PC-9 (cell line): ENCODE measurements at places on chromosomes 7 and 10. TPM values are rescaled to one million over a fixed set of nuclear protein-coding genes. Genes with fewer than 3 reads are reported as not detected.

The RBP3 gene
- not detected in 2 replicates for total RNA-seq

GRCh38 chr7:73703757-73704639 is 15.5 kb downstream of the STX1A start:
- DNase-seq = no peak

DNA sequence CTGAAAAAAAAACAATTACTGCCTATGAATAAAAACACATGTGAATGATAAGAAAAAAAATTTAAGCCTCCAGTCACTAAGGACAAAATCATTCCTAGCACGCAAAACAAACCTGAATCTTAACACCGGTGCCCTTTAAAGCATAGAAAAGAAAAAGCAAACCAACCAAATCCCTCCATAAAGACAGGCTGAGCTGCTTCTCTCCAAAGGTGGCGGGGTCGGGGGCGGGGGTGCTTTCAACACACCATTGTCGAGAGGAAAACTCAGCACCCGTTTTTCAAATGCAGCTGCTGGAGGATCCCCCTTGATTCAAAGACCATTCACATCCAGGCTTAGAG is 1.4 kb downstream of the ST8SIA6 start:
- DNase-seq = no peak

GRCh38 chr7:34453150-34453549 is 204.9 kb upstream of the NPSR1 start:
- DNase-seq = no peak
